HCT116 (cell line): ENCODE measurements at places on chromosomes 3 and 15. TPM values are rescaled to one million over a fixed set of nuclear protein-coding genes. Genes with fewer than 3 reads are reported as not detected.
A peak's percentile ranks its signal among the peaks of the same experiment; 100 is the strongest.

- no peak overlapping the region for H3K4me3 ChIP-seq
- no peak overlapping the region for H3K27ac ChIP-seq
- no peak for DNase-seq
- no peaks in the 10 kb centered on the region for H3K4me1 ChIP-seq
- no peaks in the 10 kb centered on the region for H3K36me3 ChIP-seq
- no peaks in the 10 kb centered on the region for H3K27me3 ChIP-seq
Observed at GRCh38 chr3:162338514-162338913, 841.9 kb downstream of the OTOL1 start.

GRCh38 chr3:171044835-171045793 lies 18.6 kb upstream of the SLC2A2 start:
- no peaks in the 10 kb centered on the region for H3K36me3 ChIP-seq
- H3K27ac ChIP-seq: no peak overlapping the region
- H3K4me1 ChIP-seq: no peaks in the 10 kb centered on the region
- no peak for DNase-seq

The GPR171 gene
- total RNA-seq: not detected

DNA sequence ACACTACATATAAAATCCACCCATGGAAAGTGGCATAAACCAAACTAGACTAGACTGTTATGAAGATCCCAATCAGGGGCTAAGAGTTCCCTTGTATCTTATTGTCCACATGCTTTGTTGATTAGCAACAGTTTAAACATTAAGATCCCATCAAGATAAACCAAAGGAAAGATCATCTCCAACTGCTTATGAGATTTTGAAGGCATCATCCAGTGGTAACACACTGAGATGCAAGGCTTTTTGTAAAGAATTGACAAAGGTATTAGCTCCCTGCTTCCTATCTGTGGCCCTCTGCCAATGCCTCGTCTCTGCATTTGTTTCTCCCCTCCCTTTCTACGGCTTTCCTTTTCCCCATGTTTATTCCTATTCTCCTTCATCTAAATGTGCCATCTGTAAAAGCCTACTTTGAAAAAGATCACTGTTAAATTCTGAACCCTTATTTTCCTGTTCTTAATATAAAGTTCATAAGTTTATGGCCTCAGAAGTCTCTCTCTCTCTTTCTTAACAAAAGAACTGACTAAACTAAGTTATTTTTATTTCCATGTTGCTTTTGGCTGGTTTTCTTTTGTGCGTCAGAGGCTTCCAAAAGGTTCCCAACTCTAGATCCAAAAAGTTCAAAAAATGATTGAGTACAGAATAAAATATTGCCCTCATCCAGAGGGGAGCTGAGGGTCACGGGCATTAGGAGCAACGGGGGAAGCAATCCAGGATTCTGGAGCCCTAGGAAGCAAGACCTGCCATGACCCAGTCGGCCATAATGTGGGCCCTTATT lies 5.5 kb downstream of the PLD1 start:
- DNase-seq: no peak
- no peak overlapping the region for H3K4me3 ChIP-seq
- H3K4me1 ChIP-seq: peaks cover 10% of the 10 kb centered on the region; the same call in 1 of the 2 replicates
- H3K27me3 ChIP-seq: no peaks in the 10 kb centered on the region

DNA sequence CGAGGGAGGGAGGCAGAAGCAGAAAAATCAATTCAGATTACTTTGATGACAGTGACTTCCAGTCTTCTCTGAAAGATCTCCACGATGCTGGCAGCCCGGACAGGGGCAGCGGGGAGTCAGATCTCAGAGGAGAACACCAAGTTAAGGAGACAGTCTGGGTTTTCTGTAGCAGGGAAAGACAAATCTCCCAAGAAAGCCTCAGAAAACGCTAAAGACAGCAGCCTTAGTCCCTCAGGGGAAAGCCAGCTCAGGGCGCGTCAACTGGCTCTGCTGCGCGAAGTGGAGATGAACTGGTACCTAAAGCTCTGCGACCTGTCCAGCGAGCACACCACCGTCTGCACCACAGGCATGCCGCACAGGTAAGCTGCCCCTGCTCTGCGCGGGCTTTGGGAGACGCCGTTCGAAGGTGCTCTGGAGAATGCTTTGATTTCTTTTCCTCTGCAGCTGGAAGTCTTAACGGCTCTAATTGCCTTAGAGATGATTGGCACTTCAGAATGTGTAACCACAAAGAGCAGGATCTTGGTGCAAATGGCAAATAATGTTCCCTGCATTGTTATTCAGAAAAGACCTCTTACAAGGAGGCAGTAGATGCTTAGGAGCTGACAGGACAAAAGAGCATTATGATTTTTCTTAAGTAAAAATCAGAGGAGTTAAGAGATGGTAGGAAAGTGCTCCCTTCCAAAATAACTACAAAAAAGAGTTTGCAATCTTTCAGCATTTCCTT lies at the start of gene KCNAB1:
Gene KCNAB1, plus strand, starts transcription at position 51 of the 724 bp plus-strand sequence.
- no peak within 1 kb of the TSS for H3K4me3 ChIP-seq
- no peaks in the 10 kb centered on the region for H3K27me3 ChIP-seq
- H3K4me1 ChIP-seq: no peaks in the 10 kb centered on the region
- no peak for DNase-seq

The PRSS50 gene
- not detected for total RNA-seq

GRCh38 chr3:104438706-104439105 lies 928.0 kb upstream of the ALCAM start:
- H3K27ac ChIP-seq: peak overlapping the region; percentile 61
- DNase-seq: no peak
- peaks cover 73% of the 10 kb centered on the region for H3K4me1 ChIP-seq

The ADGRG7 gene
- not detected for total RNA-seq

GRCh38 chr3:189975391-189975990 lies 145.2 kb downstream of the P3H2 start:
- no peak overlapping the region for H3K27ac ChIP-seq
- H3K4me3 ChIP-seq: no peak overlapping the region
- DNase-seq: no peak
- H3K4me1 ChIP-seq: no peaks in the 10 kb centered on the region
- no peaks in the 10 kb centered on the region for H3K36me3 ChIP-seq

DNA sequence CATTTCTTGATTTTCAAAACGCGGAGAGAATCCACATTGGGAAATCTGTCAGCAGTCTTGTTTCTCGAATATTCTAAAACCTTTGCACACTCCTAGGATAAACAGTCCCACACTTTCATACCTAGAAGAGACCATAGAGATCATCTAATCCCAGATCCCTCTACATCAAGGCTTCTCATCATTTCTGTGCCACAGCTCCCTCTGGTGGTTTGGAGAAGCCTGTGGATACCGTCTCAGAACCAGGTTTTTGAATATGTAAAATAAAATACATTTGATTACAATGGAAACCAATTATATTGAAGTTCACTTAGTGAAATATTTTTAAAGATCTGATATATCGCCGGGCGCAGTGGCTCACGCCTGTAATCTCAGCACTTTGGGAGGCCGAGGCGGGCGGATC lies 211.9 kb upstream of the GOLGA6L4 start:
- H3K36me3 ChIP-seq: no peaks in the 10 kb centered on the region
- no peaks in the 10 kb centered on the region for H3K4me1 ChIP-seq
- H3K27me3 ChIP-seq: peaks cover 11% of the 10 kb centered on the region; the same call in 1 of the 2 replicates
- H3K4me3 ChIP-seq: no peak overlapping the region

GRCh38 chr3:132037056-132037455 lies 2.2 kb upstream of the CPNE4 start:
- H3K36me3 ChIP-seq: no peaks in the 10 kb centered on the region
- peaks cover 21% of the 10 kb centered on the region for H3K27me3 ChIP-seq
- no peak overlapping the region for H3K27ac ChIP-seq
- no peaks in the 10 kb centered on the region for H3K4me1 ChIP-seq

DNA sequence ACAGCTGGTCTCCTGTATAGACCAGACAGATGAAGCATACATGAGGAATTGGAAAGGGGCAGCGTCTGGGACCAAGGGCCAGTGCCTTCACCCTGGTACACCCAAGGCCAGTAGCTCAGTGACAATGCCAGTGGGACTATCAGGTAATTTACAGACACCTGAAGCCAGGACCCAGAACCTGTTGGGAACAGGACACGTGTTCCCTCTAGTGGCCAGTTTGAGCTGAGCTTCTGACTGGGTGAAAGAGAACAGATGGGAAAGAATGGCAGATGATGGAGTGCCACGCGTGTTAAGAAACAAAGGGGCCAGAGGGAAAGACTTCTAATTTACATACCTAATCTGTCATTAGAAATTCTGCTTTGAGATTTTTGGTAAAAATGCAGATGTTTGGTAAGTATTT lies 5.1 kb upstream of the SLC25A38 start:
- no peaks in the 10 kb centered on the region for H3K36me3 ChIP-seq
- H3K27ac ChIP-seq: no peak overlapping the region
- H3K27me3 ChIP-seq: peaks cover 21% of the 10 kb centered on the region; the same call in 1 of the 2 replicates
- H3K4me1 ChIP-seq: peaks cover 8% of the 10 kb centered on the region
- H3K4me3 ChIP-seq: no peak overlapping the region

GRCh38 chr3:23591374-23591773 lies 214.4 kb upstream of the UBE2E1 start:
- no peak overlapping the region for H3K4me3 ChIP-seq
- H3K4me1 ChIP-seq: no peaks in the 10 kb centered on the region
- no peak overlapping the region for H3K27ac ChIP-seq

The ANKRD63 gene
- total RNA-seq: 0.89 TPM

GRCh38 chr15:93894438-93895036 lies 336.8 kb upstream of the MCTP2 start:
- no peak overlapping the region for H3K4me3 ChIP-seq
- DNase-seq: no peak
- H3K27me3 ChIP-seq: no peaks in the 10 kb centered on the region
- no peaks in the 10 kb centered on the region for H3K36me3 ChIP-seq
- no peaks in the 10 kb centered on the region for H3K4me1 ChIP-seq

DNA sequence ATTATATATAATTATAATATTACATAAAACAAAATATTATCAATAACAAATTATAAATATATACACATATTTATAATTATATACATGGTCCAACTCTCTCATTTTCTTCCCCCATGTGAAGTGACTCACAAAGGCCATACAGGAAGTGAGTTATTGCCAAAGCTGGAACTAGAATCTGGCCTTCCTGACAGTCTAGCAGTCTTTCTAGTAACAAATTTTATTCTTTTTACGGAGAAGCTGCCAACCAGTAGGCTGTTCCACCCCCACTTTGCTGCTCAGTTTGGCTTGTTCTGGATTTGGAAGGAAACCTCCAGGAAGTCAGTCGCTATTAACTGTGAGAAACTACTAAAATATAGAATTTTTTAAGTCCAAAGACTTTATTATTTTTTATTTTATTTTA lies 79.6 kb downstream of the DHX36 start:
- H3K4me1 ChIP-seq: no peaks in the 10 kb centered on the region; the same call in 1 of the 2 replicates
- no peak for DNase-seq
- H3K36me3 ChIP-seq: 0 out of 2 replicates have a peak, but pooled peaks cover 3% of the 10 kb centered on the region
- no peak overlapping the region for H3K4me3 ChIP-seq
- H3K27ac ChIP-seq: no peak overlapping the region
- H3K27me3 ChIP-seq: no peaks in the 10 kb centered on the region

DNA sequence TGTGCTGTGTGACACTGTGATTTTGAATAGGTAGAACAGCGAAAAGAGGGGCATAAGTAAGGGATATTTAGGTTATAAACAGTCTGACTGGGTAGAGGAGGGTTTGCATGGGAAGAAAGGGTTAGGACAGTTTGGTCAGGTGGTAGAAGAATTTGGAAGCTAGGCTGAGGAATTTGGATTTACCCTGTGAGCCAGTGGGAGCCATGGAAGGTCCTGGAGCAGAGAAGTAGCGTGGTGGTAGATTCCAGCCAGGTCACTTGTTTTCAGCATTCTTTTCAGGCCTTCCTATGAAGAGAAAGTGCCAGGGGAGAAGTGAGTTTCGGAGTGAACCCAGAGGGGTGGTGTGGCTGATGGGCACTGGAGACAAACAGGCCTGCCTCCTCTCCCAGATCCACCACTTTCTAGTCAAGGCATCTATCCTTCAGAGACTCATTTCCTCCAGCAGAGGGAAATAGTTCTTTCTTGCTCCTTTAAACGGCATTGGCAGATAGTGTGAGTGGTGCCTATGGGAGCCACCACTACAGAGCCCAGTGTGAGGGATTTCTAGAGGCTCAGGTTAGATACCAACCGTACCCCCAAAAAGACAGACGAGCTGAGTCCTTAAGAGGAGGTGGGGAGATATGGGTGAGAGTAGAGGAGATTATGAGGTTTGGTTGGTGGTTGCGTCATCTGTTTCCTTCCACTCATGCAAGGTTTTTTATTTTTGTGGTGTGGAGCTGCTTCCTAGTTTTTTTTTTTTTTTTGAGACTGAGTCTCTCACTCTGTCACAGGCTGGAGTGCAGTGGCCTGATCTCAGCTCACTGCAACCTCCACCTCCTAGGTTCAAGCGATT lies 21.2 kb downstream of the PXK start:
- H3K36me3 ChIP-seq: no peaks in the 10 kb centered on the region
- DNase-seq: no peak
- H3K27ac ChIP-seq: no peak overlapping the region
- peaks cover 10% of the 10 kb centered on the region for H3K4me1 ChIP-seq
- no peak overlapping the region for H3K4me3 ChIP-seq

DNA sequence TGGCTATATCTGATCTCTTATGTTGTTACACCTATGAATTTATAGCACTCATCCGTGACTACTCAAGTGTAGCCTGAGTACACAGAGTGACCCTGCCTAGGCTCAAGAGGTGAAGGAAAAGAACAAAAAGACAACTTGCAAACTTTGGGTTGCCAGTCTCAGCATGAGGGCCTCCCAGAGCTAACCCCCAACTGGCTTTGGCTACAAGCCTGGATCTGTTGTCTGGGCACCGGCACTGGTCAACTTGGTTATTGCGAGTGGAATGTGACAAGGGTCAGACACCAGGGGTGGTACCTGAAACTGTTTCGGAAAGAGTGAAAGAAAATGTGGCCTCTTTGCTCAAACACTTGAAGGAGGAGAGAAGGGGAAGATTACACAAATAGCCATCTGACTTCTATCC lies 49.5 kb upstream of the BCL6 start:
- no peaks in the 10 kb centered on the region for H3K36me3 ChIP-seq
- no peaks in the 10 kb centered on the region for H3K4me1 ChIP-seq
- H3K27me3 ChIP-seq: no peaks in the 10 kb centered on the region
- no peak overlapping the region for H3K4me3 ChIP-seq
- no peak for DNase-seq

DNA sequence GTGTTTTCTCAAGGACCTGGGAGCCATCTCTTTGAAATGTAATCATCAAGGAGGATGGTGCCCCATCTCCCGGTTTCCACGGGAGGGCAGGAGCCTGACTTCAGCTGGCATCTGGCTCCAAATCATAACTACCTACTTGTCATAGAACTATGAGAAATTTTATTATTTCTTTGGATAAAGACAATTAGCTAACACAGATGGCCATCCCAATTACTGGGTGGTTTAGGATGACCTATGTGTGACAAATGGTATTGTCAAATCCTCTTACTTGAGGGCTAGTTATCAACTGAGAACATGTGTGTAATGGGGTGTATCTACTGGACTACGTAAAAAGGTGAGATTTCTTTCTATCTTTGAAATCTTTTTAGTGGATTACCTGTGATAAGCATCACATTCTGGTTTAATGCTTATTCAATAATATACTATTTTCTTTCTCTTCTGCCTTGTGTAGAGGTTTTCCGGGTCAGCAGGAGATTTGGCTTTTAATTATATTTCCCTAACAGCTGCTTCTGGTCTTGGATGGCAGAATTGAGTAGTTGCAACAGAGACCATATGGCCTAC lies 15.3 kb upstream of the PARP14 start:
- no peaks in the 10 kb centered on the region for H3K27me3 ChIP-seq
- peaks cover 14% of the 10 kb centered on the region for H3K4me1 ChIP-seq
- H3K4me3 ChIP-seq: no peak overlapping the region
- no peak for DNase-seq
- no peaks in the 10 kb centered on the region for H3K36me3 ChIP-seq
- H3K27ac ChIP-seq: no peak overlapping the region
